Sigmoid colon (tissue), 7 donors: ENCODE measurements at places on chromosomes 12 and 14.

DNA sequence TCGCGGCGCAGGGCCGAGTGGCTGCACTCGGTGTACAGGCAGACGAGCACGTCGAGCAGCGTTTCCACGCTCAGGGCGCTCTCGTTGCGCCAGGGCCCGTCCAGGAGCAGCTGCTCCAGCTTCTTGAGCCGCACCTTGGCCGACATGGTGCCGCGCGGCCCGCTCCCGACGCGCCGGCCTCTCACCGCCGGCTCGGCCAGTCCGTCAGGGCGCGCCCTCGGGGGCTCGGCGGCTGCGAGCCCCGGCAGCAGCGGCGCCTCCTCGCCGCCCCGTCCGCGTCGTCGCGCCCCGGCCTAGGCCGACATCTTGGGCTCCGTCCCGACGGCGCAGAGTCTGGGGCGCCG, 349 bp downstream of the CDC42BPB start:
- DNase-seq, result peak; percentile 80

DNA sequence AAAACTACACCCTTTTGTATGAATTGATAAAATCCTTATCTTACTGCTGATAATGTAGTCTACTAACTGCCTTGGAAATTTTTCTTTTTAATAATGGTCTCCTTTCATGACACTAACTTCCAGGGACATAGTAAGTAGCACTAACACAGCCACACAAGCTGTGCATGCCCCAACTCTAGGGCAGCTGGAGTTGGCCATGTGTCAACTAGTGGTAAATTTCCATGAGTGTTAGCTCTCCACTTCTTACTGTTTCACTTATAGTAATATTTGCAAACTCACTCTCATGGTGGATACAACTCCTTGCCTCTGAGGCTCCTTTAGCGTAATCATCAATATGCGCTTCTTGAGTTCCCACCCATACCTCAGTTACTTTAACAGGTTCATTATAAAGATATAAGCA, 38.0 kb downstream of the LGR5 start:
- no peak for DNase-seq

- DNase-seq, result no peak
Observed at GRCh38 chr12:109244073-109244472, 65.0 kb downstream of the FOXN4 start.

DNA sequence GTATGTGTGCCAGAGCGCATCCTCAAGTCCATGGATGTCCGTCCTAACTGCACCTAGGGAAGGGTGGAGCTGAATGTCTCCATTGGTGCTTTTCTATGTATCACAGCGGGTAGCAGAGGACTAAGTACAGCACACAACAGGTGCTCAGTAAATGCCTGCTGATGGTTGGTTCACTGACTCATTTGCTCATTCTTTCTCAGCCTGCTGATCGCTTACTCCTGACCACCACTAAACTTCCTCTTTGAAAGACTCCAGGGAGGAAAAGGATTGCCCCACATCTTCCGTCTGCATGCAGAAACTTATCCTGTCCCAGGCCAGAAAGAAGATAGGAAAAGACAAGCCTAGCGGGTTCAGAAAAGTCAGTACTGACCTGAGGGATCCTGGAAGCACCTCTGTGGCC, 66.3 kb downstream of the B4GALNT3 start:
- no peak for DNase-seq

DNA sequence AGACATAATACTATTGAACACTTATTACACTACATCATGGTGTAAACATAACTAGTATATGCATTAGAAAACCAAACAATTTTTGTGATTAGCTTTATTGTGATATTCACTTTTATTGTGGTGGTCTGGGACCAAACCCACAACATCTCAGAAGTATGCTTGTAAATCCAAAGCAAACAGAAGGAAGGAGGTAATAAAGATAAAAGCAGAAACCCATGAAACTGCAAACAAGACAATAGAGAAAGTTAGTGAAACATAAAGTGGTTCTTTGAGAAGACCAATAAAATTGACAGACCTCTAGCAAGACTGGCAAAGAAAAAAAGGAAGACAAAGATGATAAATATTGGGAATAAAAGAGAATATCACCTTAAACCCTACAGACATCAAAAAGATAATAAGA, 268.3 kb downstream of the RPAP3 start:
- DNase-seq, result no peak

GRCh38 chr12:110861729-110862128, 14.9 kb downstream of the CCDC63 start:
- no peak for DNase-seq

GRCh38 chr14:55514819-55515490, 65.1 kb upstream of the KTN1 start:
- no peak for DNase-seq
